Left lung (tissue), 14 donors: ENCODE measurements at places on chromosomes 7 and 10.

DNA sequence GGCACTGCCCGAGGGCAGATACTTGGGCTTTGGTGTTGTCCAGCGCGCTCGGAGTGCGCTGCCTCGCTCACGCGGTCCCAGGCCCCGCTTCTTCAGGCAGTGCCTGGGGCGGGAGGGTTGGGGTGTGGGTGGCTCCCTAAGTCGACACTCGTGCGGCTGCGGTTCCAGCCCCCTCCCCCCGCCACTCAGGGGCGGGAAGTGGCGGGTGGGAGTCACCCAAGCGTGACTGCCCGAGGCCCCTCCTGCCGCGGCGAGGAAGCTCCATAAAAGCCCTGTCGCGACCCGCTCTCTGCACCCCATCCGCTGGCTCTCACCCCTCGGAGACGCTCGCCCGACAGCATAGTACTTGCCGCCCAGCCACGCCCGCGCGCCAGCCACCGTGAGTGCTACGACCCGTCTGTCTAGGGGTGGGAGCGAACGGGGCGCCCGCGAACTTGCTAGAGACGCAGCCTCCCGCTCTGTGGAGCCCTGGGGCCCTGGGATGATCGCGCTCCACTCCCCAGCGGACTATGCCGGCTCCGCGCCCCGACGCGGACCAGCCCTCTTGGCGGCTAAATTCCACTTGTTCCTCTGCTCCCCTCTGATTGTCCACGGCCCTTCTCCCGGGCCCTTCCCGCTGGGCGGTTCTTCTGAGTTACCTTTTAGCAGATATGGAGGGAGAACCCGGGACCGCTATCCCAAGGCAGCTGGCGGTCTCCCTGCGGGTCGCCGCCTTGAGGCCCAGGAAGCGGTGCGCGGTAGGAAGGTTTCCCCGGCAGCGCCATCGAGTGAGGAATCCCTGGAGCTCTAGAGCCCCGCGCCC lies at the start of gene NPY:
NPY (plus strand) TSS at position 294 of the 802 bp plus-strand sequence. CDS start 1,051 bp downstream, outside the sequence.
- DNase-seq, result no peak

- no peak for DNase-seq
These were observed 290.7 kb upstream of the KIAA1217 start for GRCh38 chr10:23918090-23918723.

DNA sequence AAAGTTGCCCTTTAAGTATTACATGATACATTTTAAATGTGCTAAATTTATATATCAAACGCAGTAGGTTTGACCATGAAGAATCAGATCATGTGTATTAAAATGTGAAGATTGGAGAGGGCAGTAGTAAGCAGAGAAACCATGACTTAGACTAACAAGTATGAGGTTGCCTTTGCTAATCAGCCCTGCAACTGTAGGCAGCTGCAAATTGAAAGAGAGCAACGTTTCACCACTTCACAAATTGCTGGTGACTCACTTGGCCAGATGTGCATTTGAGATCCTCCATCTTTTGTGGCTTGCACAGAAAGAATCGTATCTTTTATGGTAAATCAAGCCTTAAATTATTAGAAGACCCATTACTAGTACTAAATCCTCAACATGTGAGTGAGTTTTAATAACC lies 10.1 kb upstream of the SEMA3A start:
- DNase-seq, result no peak

- DNase-seq, result no peak
These were observed 59.9 kb downstream of the BMPER start for GRCh38 chr7:33965183-33965744.

DNA sequence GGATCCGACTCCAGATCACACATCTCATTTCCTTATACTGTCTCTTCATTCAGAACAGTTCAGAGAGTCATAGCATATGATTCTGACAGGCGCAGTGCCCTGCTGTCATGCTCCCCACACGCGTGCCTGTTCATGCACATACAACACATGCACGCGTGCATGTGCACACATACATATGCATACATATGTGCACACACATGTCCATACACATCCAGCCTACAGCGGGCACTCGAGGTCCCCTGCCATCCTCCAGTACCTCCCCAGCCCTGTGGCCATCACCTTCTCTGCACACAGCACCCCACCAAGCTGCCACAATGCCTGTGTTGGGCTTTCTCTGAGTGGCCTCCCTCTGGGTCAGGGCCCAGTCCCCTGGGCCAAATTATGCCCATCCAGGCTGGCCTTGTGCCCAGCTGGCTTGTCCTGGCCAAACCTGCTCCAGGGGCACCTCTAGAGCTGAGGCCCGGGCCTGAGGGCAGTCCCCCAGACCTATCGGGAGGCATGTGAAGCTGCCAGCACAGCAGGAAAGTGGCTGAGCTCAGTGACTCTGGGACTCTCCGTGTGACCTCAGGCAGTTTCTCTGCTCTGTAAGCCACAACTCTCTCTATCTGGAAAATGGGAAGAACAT lies 49.4 kb upstream of the RET start:
- DNase-seq, result no peak

DNA sequence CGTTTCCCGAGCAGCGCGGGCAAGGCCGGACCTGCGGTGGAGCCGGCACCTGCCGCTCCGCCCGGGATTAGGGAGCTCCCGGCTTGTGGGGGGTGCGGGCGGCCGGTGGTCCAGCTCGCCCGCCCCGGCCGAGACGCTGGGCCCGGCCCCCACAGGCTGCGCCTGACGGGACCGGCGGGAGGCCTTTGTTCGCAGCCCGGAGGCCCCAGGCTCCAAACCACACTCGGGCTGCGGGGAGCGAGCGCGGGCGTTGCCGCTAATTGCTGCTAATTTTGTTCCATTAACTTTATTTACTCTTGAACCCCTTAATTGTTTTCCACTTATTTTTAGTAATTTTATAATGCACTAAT lies 9.6 kb downstream of the UNCX start:
- peak; percentile 53 for DNase-seq

- DNase-seq, result no peak
These were observed 977 bp downstream of the TMEM248 start for GRCh38 chr7:66921918-66922486.

DNA sequence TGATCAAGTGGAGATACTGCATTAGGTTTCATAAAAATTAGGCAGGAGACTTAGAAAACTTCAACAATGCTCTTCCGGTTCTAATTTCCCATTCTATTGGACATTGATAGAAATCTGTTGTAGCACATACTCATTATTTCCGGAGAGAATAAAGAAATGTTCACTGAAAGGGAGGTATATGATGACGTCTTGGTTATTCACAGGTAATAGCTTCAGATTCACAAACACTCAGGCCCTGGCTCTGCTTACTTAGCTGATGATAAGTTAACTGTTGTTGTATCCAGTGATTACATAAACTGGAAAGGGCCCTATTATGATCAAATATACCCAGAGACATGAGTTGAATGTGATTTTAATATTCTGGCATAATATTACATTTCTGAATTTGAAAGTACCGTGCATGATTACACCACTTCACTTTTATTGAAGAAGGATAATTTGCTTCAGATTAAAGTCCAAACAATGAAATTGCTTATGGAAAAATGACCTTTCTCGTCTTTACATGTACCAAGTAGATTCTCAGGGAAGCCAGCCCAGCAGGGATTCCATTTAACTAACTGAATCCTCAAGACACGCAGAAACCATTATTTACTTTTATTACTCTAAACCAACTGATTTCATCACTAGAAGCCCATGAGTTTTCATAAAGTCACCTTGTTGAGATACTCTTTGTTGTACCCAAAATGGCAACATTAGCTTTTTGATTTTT lies 288.0 kb upstream of the PITRM1 start:
- no peak for DNase-seq

- no peak for DNase-seq
These were observed 5.8 kb upstream of the SLC13A4 start for GRCh38 chr7:135733603-135734342.

DNA sequence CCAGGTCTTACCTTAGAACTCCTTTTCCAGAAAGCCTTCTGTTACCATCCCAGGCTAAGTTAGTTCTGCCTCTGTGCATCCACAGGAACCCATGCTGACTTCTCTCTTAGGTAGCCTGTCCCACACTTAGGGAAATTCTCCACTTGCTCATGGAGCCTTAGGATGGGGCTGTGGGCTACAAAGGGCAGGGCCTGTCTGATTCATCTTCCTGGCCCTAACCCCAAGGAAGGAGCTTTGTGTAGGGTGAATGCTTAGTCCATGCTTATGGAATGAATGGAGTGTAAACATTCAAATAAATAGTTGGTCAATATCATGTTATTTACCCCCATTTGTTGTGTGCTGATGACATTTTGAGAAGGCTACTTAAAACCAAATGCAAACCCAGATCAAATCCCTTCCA lies 54.7 kb downstream of the EMX2 start:
- DNase-seq, result no peak

DNA sequence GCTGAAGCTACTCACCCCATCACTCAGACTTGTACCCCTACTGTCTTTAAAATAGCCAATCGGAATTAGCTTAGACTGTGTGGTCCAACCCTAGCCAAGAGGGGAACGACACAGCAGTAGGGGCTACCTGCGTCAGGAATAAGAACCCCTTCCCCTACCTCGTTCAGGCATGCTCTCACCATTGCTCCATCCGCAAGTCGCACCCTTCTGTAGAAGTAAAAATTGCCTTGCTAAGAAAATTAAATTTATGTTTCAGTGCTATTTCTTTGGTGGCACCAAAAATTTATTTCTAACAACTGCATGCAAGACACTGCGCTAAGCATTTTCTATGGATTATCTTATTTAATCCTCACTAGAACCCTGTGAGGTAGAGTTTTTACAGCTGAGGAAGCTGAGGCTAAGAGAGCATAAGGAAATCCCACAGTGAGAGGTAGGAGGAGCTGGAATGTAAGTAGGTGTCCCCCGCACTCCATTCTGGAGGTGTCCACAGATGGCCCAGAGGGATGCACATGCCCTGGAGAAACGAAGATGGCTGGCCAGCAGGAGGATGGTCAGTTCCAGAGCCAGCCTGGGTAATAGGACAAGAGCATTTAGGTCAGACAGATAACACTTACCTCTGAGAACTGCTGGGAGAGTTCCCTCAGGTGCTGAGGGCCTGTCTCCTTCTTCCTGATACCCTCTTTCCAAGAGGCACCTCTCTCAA lies 15.3 kb upstream of the CACUL1 start:
- DNase-seq, result no peak

GRCh38 chr7:134366481-134366880 lies 49.8 kb upstream of the SLC35B4 start:
- DNase-seq, result no peak

- DNase-seq, result no peak
These were observed 30.0 kb downstream of the GTF2IRD1 start for GRCh38 chr7:74483402-74484336.

- no peak for DNase-seq
These were observed 73.7 kb downstream of the FOXL3 start for GRCh38 chr7:363626-364025.

DNA sequence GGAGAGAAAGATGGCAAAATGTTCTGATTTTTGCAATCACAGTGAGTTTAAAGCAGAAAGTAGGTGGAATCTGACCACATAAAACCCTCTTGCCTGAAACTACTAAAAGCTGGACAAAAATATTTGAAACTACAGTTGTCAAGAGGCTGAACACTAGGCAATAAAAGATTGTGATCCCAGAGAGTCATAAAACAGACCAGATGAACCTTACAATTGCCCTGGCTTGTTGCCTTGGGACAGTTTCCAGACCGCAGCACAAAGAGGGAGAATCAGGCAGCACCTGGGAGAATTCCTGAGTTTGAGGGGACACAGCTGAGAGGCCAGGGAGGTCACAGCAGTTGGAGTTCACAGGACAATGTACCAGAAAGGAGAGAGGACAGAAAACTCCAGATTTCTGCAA lies 107.3 kb upstream of the NANOS1 start:
- DNase-seq, result no peak

DNA sequence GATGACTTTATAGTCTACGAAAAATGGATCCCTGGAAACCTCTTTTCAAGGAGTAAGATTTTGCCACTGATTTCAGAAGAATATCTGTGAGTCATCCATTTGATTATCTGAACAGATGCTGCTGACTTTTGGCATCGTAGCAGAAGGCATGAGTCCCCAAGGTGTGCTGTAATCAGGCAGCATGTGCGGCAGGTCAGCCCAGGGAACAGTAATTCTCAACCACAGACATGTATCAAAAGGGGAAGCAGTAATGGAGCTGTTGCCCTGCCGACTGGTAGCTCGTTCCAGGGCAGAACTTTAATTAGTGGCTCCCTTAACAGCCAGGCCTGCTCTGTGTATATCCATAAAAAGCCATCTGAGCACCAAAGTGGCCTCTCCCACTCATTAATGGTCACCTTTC lies 5.7 kb upstream of the VWC2 start:
- no peak for DNase-seq

DNA sequence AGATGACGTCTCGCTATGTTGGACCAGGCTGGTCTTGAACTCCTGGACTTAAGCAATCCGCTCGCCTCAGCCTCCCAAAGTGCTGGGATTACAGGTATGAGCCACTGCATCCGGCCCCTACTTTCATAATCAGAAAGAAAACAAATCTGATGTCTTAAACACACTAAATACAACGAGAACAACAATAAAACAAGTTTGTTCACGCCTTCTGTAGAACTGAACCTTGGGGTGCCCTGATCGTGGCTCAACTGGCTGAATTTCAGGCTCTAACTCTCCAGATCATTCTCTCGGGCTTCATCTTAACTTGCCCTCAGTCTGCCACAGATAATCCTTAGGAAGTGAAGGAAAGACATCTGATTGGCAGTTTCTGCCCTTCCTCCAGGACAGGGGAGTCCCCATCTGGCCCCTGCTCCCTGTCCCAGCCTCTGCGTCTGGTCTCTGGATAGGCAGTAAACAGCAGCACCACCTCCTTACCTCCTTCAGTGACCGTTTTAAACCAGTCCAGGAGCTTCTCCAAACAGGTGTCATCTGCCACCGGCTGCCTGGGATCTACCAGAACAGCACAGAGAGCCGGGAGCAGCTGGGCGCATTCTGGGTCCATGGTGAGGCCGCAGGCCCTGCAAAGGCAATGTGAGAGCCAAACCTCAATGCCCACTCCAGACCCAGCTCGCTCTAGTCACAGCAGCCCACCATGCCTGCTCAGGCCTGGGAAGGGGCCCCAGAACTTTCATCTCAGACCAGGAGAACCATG lies 1.3 kb downstream of the BRAT1 start:
- no peak for DNase-seq

GRCh38 chr7:102916881-102917280 lies 4.1 kb downstream of the LRRC17 start:
- no peak for DNase-seq

DNA sequence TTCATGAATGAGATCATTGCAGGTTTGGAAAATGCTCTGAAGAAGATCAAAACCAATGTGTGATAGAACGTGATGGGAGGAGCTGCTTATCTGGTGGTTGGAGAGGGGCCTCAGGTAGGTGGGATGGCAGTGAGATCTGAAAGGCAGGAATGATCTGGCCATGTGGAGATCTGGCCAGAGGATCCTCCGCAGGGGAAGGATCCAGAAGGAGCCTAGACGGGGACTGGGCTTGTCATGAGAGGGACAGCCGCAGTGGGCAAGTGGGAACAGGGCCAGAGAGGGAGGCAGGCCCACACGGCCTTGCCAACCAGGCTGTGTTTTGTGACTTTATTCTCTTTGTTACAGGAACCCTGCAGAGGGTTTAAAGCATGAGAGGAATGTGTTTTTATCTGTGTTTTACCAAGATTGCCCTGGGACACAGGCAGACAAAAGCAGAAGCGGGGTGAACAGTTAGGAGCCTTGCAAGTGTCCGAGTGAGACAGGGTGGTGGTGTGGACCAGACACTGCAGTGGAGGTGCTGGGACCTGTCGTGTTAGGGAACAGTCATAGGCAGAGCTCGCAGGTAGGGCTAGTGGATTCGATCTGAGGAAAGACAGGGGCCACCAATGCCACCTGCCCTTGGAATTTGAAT lies 66.6 kb downstream of the TLL2 start:
- no peak for DNase-seq
